Umbilical cord (tissue), 2 donors: ENCODE measurements at places on chromosomes 4 and X. TPM values are rescaled to one million over a fixed set of nuclear protein-coding genes. Genes with fewer than 3 reads are reported as not detected.

Gene IKBKG
- total RNA-seq: 4.8 TPM

Gene TMEM154
- total RNA-seq: 11.3 TPM

Gene PDS5A
- total RNA-seq: 39.0 TPM

Gene SLAIN2
- 64.0 TPM for total RNA-seq

Gene PNMA5
- 0.24 TPM for total RNA-seq

Gene RPL36A
- total RNA-seq: 283 TPM
